ENCODE measurements at places on chromosomes 7 and 10.

DNA sequence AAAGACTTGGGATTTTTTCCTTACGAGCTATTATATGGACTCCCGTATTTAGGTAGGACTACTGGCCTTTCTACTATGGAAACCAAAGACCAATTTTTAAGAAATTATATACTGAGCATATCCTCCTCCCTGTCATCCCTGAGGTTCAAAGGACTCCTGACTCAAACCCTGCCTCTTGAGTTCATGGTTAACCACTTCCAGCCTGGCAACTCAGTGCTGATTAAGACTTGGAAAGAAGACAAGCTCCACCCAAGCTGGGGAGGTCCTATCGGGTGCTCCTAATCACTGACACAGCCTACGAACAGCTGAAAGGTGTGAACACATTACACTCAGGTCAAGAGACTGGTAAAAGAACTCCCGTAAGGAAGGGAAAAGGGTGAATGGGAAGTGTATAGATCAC is 66.8 kb downstream of the LYZL2 start:
- no peak for DNase-seq

DNA sequence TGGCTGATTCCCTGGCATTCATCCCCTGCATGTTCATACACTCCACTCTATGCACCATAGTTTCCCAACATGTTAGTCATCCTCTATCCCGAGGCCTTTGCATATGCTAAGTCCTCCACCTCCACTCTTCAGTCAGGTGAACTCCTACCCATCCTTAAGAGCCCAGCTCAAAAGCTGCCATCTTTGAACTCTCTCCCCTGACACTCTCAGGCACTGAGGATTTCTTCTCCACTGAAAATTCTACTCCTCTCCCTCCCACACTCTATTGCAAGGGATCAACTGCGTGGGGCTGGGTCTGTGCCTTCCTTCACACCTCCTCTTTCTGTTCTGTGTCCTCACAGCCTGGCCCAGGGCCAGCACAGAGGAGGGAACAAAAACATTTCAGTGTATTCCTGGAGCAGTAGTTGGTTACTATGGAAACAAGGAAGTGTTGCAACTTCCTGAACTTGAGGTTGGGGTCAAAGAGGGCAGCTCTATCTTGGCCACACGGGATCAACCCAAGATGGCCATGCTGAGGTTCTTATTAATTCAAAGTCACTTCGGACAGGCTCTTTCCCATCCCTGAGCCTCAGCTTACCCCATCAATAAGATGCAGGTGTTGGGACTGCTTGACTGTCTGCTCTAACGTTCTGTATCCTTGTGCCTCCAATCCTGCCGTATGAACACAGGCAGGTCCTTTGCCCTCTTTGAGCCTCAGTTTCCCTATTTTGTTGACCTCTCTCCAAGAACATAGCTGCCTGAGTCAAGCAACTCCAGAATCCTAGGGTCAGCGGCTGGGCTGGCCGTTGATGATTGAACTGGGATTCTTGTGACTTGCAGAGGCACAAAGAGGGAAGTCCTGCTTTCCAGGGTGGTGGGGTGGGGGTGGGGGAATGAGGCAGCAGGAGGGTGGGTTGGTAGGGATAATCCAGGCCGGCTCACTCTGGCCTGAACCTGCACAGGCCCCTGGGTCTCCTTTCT is 15.5 kb downstream of the ZMIZ1 start:
- DNase-seq: no peak

- DNase-seq: no peak
These were observed 17.1 kb upstream of the GTPBP4 start for GRCh38 chr10:971150-971542.

DNA sequence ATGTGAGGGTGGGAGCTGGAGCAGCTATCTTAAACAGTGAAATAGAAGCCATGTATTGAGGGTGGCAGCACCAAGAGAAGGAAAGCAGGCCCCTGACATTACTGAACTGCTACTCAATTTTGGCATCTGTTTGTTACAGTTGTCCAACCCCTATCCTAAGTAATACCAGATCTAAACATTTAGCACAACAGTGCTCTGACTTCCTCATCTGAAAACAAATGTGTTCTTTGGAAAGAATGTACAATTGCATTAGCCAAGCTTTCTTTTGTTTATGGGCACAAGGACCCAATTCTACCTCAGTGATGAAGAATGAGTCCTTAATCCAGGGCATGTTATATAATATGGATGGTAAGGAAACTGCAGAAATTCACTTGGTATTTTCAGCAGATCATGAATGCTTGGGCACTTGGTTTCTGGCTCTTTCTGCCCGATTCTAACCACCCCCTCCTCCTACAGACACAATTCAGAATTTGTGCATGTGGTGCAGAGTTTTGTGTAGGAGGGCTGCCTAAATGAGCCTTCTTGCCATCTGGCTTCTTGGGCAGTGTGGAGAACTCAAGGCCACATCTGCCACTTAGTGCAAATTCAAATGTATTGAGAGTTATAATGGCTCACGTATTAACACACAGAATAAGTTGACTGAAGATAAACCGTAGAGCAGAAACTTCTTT is 36.9 kb upstream of the KMT2E start:
- no peak for DNase-seq

DNA sequence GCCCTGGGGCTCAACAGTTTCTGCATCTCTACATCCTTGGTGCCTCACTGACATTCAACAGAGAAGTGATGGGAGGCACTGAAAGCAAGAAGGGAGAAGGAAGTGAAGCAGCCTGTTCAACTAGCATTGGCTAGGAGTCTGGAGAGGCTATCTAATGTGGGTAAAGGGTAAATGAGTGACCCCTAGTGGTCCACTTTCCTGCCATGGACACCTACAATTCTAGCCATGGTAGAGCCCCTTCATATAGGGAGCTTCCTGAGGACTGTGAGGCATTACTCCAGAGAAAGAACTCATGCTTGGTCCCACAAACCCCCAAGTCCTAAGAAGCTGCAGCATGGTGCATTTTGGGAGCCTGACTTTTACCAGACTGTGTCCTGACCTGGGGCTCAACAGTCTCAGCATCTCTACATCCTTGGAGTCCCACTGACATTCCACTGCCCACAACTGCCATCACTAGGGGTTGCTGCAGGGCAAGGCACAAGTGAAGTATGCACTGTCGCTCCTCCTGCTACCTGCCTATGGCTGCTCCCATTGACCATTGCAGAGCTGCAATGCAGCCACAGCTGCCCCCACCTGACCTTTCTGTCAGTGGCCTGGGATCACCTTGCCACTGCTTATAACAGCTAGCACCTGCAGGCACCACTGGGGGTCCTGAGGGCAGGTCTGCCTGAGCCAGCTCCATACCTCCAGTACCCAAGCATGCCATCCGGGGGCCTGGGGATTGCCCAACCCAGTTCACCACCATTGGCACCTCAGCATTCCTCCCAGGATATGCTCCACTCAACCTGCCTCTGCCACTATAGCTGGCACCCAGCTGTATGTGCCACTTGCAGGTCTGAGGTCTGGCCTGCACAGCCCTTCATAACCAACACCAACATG is 44.1 kb upstream of the CDK6 start:
- no peak for DNase-seq

DNA sequence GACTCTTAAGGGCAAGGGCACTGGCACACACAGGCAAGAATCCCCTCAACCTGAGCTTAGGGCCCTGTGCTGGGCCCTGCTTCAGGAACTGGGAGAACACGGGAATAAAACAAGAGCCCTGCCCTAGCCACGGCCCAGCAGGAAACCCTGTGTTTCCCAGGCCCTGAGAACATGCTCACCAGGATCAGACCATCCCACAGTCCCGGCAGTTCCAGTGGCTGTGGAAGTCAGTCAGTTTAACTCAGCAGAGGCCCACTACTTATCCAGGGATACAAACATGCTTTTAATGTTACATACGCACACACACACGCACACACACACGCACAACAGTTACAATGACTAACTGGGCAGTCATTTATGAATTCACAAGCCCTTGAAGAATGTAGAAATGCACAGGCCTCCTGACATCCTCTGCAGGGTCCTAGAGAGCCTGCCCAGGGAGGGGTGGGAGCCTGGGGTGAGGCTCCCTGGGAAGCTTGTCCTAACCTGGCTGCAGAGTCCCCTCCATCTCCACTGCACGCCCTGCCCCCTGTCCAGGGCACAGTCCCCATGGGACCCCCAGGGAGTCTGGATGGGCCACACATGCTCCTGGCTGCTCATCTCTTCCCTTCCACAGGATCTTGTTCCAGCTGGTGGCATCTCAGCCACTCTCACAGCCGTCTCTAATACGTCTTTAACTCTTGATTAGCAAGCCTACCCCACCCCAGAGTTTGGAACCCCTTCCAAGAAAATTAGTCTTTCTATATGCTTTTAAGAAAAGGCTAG is 97.6 kb downstream of the TCERG1L start:
- no peak for DNase-seq

- no peak for DNase-seq
These were observed 90.4 kb downstream of the PTPRE start for GRCh38 chr10:127997271-127997670.

- DNase-seq: no peak
These were observed 40.4 kb upstream of the COBL start for GRCh38 chr7:51356849-51357516.

DNA sequence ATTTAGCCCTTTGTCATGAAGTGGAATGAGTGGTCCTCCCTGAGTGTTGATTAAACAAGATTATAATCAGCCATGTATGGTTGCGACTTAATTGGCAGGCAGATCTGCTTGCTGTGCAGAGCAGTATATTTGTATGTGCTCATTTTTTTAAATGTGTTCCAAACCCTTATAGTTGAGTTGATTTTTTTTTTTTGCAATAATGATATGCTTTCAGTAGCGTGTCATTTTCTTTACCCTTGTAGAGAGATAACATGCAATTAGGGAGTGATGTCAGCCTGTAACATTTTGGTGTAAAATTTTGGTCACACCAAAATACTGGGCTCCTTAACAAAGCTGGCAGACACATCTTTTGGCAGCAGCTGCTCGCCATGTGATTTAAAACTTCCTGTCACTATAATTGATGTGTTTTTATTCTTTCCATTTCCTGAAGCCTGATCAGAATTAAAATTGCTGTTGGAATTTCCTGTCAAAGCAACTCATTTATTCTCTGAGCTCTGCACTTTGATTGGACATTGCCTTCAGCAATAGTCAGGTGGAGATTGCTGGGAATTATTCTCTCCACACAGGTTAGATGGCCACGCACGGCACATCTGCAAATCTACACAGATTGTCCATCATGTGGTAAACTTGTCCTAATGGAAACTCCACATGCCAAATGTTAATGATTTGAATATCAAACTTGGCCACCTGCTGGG is 125.3 kb downstream of the DYNC1I1 start:
- no peak for DNase-seq

- DNase-seq: no peak
These were observed 36.0 kb downstream of the MYOF start for GRCh38 chr10:93445978-93446720.

DNA sequence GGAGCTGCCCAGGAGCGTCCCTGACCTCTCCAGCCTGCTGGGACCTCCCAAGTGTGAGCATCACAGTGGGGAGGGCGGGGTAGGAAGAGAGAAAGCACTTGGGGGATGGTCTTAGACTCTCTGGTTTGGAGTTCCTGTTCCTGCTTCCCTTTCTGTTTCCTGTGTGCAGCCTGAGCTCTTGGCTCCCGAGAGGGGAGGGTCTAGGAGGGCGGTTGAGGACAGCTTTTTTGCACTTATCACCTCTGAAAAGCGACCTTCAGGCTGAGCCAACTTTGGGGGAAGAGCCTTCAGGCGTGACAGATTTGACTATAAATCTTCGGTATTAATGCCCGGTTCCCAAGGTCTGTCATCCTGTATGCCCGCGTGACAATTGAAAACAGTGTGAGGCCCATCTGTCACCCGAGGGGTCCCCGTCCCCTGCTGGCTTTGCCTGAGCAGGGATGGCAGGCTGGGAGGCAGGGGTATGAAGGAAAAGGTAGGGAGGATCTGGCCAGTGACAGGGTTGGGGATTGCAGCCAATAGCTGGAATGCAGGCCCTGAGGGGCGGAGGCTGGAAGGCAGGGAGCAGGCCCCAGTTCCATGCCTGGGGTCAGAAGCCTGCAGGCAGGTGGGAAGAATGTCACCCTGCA is 78.6 kb downstream of the CDH23 start:
- DNase-seq: no peak

DNA sequence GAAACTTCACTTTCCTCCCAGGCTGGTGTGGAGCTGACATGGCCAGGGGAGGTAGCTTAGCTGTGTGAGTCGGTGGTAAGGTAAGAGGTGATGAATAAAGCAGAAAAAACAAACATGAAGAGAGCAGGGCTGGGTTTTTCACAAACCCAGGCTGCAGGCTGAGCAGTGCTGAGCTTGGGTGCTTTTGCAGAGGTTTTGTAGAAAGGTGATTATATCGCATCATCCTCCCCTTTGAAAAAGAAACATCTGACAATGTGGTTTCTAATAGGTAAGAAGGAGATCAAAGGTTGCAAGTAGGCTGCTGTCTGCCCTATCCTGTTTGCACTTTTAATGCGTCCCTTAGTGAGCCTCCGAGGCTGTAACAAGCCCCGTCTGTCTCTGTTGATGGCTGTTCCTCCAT is 69.6 kb upstream of the GRM8 start:
- no peak for DNase-seq

DNA sequence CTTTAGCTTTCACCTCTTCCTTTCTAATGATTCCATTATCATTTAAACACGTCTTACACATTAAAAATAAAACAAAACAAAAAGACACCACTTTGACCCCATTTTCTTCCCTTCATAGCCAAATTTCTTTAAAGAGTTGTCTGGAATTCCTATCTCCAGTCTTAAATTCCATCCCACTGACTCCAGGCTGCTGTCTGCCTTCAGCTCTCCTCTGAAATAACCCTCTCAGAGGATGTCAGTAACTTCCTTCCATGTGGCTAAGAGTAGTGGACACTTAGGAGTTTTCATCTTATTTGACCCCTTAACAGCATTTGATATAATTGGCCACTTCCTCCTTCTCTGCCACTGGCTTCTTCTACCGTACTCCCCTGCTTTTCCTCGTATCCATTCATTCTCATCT is 69.6 kb upstream of the MKX start:
- DNase-seq: no peak

GRCh38 chr7:44060091-44060947 is 5.0 kb downstream of the PGAM2 start:
- DNase-seq: no peak

DNA sequence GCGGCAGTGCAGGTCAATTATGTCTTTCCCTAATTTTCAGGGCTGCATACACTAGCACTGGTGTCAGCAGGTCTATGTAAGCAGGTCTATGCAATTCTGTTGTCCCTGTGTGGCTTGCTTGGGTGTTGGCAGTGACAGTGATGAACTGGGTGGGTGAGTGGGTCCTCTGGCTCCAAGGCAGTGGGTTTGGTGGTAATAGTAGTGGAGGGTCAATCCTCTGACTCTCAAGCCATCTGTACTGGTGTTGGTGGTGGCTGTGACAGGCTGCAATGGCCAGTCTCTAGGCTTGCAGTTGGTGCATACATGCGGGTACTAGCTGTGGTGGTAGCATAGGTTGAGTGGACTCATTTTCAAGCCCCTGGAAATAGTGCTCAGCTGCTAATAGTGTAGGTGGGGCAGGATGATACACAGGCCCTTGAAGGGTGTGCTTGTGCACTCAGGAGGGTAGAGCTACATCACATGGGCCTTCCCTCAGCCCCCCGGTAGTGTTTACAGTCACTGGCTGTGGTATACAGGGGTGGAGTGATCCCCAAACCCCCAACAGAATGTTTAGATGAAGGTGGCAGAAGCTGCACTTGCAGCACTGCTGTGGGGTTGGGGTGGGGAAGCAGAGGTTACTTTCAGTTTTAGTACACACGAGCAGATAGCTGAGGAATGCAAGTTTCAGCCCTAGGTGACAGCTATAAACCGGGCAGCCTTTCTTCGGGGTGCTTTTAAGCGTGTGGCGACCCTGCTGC is 331.3 kb downstream of the PCDH15 start:
- DNase-seq: no peak

GRCh38 chr7:94338921-94339371 is 55.7 kb upstream of the COL1A2 start:
- DNase-seq: no peak

GRCh38 chr10:124654686-124655085 is 89.5 kb downstream of the FAM53B start:
- no peak for DNase-seq

GRCh38 chr10:120451968-120452367 is 5.1 kb upstream of the PLPP4 start:
- DNase-seq: no peak

Data from stimulated activated CD8-positive, alpha-beta memory T cell treated with anti-CD3 and anti-CD28 coated beads, Interleukin-12 subunit alpha, Interleukin-12 subunit beta, amount 100 ng/mL, for 1 hour (primary cell).